ENCODE measurements at places on chromosomes 4 and X.

- DNase-seq: no peak
Observed at GRCh38 chr4:121011780-121012340, 60.5 kb downstream of the NDNF start.

DNA sequence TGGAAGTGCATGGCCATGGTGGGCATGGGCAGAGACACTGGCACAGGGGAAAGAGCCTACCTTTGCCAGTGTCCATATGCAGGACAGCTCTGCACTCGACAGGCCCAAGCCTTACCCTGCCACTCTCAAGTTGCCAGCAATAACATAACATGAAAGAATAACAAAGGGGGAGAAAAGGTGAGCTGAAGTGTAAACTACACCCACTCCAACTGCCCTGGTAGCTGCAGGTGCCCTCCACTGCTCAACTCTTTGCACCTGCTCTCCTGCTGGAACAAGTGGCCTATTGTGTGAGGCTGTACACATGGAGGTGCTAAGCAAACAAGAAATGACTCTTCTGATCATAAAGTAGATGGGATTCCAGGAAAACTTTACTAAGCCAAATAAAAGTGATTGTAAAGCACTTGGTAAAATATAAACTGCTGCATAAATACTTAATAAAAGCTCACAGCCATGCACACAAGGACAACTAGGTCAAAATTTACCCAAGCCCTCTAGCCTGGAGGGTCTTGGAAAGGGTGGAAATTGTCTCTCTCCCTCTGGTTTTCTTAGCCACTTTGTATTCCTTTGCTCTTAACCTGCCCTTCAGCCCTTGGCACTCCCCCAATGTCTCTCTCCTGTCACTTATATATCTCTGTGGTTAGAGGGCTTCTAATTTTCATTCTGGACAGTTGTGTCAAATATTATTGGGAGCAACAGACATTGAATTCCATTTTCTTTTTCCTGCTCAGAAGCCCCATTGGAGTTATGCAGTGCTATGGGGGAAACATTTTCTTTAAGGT, 261.2 kb upstream of the GPC4 start:
- DNase-seq: no peak

DNA sequence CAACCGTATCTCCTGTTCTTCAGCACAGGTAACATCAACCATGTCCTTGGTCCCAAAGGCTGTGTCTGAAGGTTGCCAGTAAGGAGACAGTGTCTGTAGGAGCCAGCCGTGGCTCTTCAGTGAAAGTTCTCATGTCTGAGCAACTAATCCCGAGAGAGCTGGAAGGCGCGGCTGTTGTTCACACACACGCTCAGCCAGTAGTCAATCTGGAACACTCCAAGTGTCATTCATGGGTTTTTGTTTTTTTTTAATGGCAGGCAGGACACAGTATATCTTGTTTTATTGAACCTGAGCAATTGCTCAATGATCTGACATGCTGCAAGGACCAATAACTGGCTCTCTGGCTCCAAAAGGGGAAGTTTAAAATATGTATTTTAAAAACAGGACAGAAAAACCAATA, 48.4 kb upstream of the MAP3K15 start:
- DNase-seq: no peak

- no peak for DNase-seq
Observed at GRCh38 chrX:132486599-132487178, 2.1 kb downstream of the MBNL3 start.

DNA sequence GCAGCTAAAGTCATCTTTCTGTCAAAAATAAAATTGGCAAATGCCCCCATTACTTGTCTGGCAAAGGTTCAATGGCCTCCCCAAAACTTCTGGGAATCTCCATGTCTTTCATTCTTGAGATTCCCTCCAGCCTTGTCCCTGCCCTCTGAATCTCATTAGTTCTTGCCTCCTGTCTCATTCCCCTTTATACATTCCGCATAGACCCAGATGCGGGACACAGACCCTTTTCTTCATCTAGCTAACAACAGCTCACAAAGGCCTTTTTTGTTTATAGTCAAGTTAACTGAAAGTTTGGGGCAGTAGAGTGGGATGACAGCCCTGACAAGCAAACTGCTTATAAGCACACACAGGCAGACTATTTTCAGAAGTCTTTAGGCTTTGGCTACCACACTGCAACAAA, 306.1 kb upstream of the FAM241A start:
- DNase-seq: no peak

- no peak for DNase-seq
Observed at GRCh38 chrX:96455078-96455477, 229.6 kb upstream of the DIAPH2 start.

Measured in 8988T (cell line).